NCI-H2081 treated with DMSO at 0.1 percent for 48 hours (cell line): ENCODE measurements at places on chromosomes 12 and 14.
A peak's percentile ranks its signal among the peaks of the same experiment; 100 is the strongest.

GRCh38 chr14:78498062-78498595 lies 328.0 kb downstream of the NRXN3 start:
- DNase-seq, result no peak

DNA sequence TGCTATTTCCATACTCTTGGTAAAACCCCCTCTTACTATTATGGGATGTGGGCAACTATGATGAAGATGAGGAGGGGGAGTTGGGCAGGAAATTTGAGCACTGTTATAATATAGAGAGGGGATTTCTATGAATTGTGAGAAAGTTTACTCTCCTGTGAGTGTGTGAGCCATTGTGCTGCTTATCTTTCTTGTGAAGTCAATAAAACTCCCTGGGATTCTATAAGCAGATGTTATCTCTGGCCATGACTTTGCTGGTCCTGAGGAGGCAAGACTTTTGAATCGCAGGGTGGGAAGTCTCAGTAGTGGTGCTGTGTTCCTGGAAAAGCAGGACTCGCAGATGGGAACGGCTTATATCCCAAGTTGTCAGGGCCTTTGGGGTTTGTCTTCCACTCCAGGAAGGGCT lies 62.2 kb downstream of the EMP1 start:
- DNase-seq, result no peak

DNA sequence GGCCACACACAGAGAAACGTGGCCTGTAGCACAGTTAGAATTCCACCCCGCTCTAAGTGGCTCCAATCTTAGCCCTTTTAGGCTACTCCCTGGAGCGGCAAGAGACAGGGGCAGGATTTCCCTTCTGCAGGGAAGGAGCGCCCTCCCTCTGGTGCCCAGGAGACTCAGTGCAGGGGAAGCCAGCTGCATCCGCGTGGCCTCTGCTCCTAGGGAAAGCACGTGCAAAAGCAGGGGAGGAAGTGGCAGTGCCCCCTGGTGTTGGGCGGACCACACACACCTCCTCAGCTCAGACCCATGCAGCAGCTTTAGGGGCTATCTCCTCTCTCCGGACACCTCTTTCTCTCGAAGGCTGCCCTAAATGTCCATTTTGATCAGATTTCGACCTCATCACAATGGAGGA lies 50.0 kb downstream of the SPRING1 start:
- no peak for DNase-seq

DNA sequence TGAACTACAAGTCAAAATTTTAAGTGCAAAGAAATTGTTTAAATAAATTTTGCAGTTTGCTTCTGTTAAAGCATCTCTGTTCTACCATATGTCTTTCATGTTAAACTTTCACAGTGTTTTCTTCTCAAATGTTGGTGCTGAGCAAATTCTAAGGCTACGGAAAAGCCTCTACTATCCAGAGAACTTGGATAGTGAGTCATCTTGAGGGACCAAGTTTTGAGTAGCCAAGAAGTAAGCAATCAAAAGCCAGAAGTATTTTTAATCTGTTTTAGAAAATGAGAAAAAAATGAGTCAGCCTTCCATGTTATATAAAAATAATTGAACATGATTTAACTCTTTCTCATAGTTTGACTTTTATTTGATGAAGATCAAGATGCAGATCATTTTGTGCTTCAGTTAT lies 3.3 kb downstream of the BRMS1L start:
- no peak for DNase-seq

DNA sequence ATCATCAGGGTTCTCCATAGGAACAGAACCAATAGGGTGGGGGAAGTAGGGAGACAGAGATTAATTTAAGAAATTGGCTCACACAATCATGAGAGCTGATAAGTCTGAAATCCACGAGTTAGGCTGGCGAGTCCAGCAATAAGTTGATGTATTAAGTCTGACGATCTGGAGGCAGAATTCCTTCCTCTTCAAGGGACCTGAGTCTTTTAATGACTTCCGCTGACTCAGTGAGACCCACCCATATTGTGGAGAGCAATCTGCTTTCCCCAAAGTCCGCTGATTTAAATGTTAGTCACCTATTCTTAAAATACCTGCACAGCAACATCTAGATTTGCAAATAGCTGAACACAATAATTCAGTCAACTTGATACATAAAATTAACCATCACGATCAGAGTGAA lies 97.8 kb downstream of the SPTSSA start:
- DNase-seq, result no peak

- no peak for DNase-seq
Observed at GRCh38 chr12:32502693-32503502, 103.5 kb downstream of the FGD4 start.

DNA sequence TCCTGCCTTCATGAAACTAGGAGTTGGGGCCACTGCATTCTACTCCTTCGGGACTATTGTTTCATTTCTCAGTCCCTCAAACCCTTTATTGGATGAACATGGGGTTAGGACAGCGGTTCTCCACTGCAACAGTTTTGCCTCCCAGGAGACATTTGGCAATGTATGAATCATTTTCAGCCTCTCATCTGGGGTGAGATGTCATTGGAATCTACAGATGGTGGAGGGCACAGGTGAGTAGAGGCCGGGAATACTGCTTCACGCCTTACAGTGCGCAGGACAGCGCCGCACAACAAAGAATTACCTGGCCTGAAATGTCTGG lies 649 bp upstream of the GNPNAT1 start:
- DNase-seq, result no peak

DNA sequence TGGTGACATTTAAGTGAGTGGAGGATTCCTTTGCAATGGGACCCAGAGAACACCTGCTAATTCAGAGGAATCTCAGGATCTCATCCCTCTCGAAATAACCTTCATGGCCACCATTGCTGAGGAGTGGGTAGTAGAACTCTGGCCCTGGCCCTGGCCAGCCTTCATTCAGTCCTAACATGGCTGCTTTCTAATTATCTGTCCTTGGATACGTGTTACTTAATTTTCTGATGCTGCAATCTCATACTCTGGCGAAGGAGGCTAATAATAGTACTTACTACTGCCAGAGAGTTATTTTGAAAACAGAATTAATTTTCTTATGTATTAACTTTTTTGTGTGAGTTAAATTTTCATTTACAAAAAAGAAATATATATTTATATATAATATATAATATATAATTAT lies 12.1 kb upstream of the COX6A1 start:
- no peak for DNase-seq

DNA sequence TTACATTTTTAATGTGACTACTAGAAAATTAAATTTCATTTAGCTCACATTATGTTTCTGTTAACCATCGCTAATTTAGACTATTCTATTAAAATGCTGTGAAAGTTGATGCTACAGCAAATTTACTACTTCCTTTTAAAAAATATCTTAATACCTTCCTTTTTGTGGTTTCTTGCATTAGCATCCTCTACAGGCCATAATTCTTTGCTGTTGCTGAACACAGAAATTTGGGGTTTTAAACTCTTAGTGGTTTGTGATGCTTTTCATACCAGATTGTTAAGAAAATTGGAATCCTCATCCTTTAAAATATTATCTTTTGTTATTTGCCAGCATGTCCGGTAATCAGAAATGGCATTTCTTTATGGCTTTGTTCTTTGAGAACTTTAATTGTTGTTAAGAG lies 18.1 kb downstream of the WNK1 start:
- no peak for DNase-seq

DNA sequence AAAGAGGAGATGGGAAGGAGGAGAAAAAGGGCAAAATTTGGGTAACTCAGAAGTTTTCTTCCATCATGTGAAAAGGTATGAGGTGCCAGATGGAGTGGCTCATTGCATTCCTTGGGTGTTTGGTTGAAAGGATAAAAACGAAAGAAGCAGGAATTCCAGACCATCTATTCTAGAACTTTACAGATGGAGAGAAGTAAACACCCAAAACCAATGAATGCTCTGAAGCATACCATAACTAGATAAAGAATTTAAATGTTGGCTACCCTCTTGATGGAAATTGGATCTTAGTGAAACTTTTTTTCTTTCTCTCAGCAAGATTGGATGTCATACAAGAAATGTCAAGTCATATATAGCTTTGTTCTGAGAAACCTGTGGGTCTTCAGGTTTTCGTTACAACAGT lies 175.6 kb upstream of the FAR2 start:
- no peak for DNase-seq

DNA sequence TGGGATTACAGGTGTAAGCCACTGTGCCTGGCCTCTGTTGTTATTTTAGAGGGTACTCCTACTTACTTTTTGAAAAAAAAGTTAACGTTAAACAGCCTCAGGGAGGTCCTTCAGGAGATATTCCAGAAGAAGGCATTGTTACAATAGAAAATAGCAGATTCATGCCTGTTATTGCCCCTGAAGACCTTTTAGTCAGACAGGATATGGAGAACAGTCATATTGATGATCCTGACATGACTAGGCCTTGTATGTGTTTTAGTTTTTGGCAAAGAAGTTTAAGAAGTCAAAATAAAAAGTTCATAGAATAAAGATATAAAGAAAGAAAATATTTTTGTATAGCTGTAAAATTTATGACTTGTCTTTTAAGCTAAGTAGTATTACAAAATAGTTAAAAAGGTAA lies 45.3 kb downstream of the WASHC3 start:
- DNase-seq, result no peak

GRCh38 chr12:79143803-79144202 lies 279.2 kb downstream of the SYT1 start:
- peak; percentile 72 for DNase-seq

DNA sequence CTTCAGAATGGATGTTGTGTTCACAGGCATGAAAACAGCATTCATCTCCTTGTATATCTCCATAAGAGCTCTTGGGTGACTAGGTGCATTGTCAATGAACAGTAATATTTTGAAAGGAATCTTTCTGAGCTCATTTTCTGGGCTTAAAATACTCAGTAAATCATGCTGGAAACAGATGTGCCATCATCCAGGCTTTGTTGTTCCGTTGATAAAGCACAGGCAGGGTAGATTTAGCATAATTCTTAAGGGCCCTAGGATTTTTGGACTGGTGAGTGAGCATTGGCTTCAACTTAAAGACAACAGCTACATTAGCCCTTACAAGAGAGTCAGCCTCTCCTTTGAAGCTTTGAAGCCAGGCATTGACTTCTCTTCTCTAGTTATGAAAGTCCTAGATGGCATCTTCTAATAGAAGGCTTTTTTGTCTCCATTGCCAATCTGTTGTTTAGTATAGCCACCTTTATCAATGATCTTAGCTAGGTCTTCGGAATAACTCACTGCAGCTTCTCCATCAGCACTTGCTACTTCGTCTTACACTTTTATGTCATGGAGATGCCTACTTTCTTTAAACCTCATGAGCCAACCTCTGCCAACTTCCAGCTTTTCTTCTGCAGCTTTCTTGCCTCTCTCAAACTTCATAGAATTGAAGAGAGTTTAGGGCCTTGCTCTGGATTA lies 79.6 kb upstream of the PSMA6 start:
- no peak for DNase-seq

GRCh38 chr12:77592836-77593235 lies 237.9 kb upstream of the NAV3 start:
- no peak for DNase-seq

DNA sequence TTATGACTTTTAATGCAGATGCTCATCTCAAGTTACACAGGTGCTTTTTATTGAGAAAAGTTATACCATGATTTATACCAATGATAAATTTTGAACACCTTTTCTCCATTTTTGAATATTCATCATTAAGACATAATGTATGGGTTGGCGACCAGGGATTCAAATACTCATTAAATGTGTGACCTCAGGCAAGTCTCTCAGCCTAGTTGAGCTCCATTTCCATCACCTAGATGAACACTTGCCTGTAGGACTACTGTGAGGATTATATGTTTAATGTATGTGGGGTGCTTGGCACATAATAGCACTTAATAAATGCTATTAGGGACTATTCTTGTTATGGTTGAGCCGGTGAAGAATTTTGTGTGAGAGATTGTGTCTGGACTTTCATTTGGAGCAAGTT lies 228.6 kb downstream of the CHST11 start:
- DNase-seq, result no peak

GRCh38 chr12:27861428-27862167 lies 81.6 kb upstream of the MANSC4 start:
- DNase-seq, result no peak

DNA sequence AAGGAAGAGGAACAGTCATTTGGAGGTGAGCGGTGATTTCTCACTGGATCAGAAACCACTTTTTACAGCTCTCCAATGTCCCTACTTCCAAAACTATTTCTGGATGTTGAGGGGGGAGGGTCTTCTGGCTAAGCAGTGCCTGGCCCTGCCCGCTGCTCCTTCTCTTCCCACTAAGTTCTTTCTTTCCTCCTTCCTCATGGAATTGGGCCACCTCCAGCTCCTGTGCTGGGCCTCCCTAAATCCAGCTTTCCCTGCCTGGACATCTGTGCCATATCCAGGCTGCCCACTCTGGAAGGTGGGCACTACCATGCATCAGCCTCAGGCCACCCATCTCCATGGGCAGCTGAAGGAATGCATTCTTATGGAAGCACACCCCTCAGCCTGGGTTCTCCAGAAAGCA lies 11.5 kb downstream of the DHRS2 start:
- no peak for DNase-seq
